Activated naive CD4-positive, alpha-beta T cell (primary cell): ENCODE measurements at places on chromosomes 7 and 10.

- DNase-seq = no peak
These were observed 28.0 kb downstream of the SIRT1 start for GRCh38 chr10:67912331-67912946.

DNA sequence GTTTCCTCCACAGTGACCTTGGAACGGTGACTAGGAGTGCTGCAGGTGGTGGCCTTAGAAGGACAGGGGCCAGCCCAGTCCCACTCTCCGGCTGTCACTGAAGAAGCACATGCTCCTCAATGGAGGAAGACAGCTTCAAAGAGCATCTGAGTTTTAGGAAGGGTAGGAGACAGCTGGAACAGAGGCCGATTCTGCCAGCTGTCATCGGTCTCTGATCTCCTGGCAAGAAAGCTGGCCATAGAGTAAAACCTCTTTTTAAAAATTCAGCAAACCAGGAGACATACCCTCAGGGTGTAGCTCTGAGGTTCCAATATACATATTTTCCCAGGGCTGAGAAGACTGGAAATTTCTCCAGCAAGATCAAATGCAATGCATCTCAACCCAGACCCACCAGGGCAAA lies 55.9 kb downstream of the KCNMA1 start:
- no peak for DNase-seq

DNA sequence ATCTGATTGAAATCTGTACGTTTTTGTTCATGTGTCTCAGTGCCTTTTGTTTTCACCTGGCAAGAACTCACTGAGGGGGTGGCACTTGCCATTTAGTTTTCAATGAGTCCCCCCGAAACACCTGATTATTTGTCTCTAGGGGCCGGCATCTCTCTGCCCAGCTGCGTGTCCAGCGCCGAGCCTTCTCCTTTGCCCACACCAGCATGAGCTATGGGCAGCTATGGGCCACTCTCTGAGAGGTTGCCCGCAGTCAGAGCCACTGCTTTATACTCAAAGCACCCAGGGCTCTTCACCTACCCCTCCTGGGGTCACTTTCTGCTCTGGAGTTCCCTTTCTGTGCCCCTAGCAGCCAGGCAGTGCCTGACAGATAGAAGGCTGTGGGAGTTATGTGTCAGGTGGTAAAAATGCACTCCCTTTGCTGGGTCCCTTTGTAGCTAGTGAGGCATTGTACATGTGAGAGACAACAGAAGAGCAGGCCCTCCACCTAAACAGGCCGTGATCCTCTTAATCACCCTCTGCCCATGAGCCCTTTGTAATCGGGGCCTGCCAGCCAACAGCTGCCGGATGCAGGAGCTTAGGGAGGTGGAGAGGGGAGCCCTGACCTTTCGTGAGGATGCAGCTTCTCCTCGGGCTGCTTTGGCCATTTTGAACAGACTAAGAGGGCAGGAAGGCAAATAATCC lies 133.1 kb upstream of the NPS start:
- no peak for DNase-seq

GRCh38 chr7:142523821-142524460 lies 225.3 kb upstream of the PRSS1 start:
- DNase-seq = no peak

DNA sequence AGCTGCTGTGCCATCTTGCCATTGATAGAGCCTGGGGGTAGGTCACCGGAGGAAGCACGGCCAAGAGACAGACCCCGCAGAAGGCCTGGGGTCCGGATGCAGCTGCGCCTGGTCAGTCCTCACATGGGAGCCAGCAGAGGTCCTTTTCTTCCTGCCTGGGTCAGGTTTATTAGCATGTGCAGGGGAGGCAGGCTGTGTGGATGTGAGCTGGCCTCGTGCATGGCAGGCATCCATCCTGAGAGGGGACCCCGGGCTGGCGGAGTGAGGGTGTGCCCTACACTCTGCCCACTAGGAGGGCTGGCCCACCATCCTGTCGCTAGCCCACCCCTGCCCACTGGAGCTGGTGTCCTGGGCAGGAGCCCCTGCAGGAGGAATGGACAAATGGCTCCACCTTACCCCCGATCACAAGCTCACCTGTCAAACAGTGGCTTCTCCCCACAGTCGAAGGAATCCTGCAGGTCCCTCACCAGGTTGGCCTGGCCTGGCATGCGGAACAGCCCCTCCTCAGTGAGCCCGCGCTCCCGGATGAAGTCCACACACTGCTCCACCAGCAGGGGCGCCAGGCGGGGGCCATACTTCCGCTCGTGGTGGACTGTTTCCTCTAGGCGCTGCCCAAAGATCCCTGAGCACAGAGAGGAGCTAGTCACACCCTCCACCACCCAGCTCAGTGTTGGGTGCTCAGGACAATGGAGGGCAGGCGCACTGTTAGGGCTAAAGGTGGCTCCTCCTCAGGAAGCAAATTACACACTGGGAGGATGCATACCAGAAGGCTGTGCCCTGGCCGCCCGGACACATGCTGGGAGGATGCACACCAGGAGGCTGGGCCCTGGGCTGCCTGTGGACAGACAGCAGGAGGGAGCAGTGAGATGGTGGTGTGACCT lies 145.4 kb downstream of the ARHGAP22 start:
- DNase-seq = no peak

GRCh38 chr10:100715445-100716385 lies 29.7 kb upstream of the PAX2 start:
- no peak for DNase-seq

DNA sequence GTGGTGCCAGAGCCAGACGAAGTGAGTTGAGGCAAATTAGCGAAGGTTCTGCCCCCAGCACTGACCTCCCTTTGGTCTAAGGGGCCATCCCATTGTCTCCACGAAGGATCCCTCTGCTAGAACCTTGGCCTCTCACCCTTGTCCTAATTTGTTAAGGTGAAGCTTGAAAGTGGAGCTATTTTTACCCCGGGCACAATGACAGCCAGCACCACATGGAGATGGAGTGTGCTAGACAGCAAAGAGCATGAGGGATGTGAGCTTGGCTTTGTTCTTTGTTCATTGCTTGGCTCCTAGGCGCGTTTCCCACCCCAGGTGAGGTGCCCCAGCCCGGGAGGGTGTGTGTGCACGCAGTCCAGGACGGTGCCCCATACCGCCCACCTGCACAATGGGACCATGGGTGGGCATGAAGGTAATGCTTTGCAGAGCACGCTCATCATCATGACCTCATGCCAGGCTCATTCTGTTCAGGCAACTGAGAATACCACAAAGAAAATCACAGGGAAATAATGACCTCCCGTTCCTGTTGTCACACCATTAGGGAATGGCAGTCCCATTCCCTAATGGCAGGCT lies 361.0 kb upstream of the FZD8 start:
- no peak for DNase-seq

DNA sequence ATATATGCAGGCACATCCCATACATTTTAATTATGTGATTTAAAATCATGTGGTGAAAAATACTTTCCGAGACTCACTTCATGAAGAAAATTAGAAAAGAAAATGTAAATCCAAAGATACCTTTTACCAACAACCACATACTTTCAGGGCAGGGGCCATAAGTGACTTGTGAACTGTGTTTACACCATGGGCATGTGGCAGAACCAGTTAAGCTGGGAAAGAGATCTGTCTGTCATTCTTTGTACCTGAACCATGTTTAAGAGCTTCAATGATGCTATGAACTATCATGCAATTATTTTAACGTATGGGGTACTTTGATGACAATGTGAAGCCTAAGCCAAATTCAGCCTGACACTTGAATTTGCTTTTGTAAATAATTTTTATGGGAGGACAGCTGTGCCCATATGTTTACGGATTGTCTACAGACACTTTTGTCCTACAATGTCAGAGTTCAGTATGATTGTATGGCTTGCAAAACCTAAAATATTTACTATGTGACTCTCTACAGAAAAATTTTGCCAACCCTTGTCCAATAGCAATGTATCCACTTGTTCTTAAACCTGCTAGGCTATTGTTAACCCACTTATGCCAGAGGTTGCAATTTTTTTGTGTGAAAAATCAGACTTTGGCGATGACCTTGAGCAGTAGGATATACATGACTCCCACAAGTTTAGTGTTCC lies 654.6 kb downstream of the TNS3 start:
- no peak for DNase-seq

GRCh38 chr7:39532832-39533231 lies 33.4 kb upstream of the YAE1 start:
- no peak for DNase-seq

GRCh38 chr10:21888959-21889358 lies 114.6 kb downstream of the DNAJC1 start:
- DNase-seq = no peak

DNA sequence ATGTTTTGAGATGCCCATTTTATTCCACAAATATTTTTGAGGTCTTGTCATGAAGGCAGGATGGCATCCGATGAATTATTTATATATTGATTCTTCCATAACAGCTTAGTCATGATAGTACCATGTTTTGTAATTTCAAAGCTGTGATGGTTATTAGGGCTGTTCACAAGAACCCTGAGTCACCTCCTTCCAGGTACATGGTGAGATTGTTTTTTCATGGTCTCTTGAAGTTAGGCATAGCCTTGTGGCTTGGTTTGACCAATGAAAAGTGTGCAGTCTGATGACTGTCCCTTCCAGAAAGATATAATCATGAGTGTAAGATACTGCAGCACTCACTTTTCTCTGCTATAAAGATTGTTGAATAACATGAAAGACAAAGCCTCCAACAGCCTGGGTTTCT lies 274.8 kb downstream of the FGFR2 start:
- no peak for DNase-seq

DNA sequence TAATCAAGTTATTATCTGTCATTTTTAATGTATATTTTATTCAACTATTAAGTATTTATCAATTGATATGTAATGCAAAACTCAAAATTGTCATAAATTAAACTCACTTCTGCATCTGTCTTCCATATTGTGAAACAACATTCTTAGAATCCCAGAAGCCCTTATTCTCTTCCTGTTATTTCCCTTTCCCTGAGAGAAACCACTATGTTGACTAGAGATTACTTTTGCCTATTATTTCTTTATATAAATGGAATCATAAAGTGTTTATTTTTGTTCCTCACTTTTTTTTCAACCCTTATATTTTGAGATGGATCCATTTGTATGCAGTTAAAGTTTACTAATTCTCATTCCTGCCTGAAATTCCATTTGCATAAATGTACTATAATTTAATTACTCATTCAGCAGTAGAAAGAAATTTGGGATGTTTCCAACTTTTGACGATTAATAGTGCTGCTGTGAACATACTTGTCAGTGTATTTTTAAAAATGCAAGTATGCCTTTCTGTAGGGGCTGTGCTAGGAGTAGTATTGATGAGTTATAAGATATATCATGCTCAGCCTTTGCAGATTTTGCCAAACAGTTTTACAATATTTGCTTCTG lies 211.2 kb downstream of the SEMA3D start:
- DNase-seq = no peak

DNA sequence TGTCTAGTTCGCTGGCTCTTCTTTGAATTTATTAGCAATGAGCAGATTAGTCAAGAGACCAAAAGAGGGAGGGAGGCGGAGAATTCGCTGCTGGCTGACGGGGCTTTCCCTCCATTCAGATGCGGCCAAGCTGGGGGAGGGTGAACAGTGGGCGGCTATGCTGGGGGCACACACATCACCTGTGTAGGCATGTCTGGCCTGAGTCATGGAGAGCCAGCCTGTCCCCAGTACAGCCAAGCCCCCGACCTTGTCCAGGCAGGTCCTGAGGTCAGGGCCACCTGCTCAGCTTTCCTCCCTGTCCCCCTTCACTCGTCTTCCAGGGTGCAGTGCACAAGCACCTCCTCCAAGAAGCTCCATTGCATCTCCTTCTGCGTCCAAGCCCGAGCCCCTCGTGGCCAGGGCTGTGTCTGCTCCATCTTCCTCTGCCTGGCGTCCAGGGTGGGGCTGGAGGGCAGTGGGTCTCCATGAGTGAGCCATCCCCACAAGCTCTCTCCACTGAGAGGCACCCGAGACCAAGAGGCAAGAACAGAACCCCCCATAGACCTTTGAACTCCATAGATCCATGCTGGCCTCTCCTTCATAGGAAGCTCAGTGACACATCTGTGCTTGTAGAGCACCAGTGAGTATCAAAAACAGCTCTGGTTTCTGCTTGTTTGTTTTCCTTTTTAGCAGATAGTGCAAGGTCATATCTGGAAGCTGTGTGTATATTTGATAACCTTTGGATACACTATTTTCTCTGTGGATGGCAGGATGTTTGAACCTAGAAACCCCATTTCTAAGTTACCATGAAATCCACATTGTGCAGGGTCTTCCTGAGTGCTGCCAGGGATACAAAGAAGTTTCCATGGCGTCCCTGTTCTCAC lies 1.9 kb upstream of the DEPP1 start:
- no peak for DNase-seq

GRCh38 chr10:124403548-124403947 lies 15.2 kb downstream of the OAT start:
- DNase-seq = no peak

GRCh38 chr10:97128039-97128492 lies 57.7 kb downstream of the SLIT1 start:
- no peak for DNase-seq
